ENCODE measurements at places on chromosomes 4 and X.

DNA sequence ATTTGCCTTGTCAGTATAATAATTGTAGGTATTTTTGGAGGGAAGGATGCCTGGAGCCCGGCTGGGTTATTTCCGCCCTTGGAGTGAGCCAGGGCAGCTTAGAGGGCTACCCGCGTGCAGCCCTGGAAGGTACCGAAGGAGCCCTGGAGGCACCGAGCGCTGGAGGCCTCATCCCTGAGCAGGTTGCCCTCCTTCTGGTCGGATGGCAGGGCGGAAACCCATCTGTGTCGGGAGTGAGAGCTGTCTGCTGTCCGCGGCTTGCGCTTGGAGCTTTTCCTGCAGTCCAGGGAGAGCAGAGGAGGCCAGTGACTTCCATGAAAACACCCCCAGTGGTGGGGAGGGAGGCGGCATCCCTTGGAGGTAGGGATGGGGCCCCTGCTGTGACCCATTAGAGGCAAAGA is 122.1 kb downstream of the TBL1X start:
- DNase-seq, result no peak

GRCh38 chr4:8069102-8069752 is 89.4 kb downstream of the ABLIM2 start:
- DNase-seq, result no peak

GRCh38 chr4:74446193-74446868 is 1.4 kb downstream of the AREG start:
- DNase-seq, result no peak

DNA sequence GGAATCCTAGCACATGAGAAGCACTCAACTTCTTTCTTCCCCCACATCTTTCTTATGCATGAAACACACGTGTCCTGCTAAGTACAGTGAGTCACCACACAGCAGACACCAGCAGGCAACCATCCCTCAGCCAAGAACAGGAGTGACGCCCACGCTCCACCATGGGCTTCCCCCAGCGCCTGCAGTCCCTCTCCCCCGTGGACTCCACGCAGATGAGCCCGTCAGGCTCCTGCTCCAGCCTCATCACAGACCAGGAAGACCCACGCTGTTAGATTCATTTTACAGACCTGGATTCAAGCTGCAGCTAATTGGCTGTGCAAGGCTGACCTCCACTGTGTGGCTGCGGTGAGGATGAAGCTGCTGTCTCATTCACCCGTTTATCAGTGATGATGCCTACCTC is 16.7 kb downstream of the HMX1 start:
- no peak for DNase-seq

DNA sequence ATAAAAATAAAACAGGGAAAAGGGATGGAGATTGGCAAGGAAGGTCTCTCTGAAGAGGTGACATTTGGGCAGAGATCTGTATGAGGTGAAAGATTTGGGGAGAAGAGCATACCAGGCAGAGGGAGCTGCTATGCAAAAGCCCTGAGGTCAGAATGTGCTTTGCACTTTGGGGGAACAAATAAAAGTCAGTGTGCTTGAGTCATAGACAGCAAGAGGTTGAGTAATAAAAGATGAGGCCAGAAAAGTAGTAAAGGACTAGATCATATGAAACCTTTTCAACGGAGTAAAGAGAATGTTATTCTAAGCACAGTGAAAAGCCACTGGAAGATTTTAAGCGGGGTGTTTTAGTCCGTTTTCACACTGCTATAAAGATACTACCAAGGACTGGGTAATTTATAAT is 76.5 kb upstream of the TEX13A start:
- DNase-seq, result no peak

- peak; percentile 37 for DNase-seq
Observed at GRCh38 chr4:113837397-113837796, 75.9 kb upstream of the CAMK2D start.

DNA sequence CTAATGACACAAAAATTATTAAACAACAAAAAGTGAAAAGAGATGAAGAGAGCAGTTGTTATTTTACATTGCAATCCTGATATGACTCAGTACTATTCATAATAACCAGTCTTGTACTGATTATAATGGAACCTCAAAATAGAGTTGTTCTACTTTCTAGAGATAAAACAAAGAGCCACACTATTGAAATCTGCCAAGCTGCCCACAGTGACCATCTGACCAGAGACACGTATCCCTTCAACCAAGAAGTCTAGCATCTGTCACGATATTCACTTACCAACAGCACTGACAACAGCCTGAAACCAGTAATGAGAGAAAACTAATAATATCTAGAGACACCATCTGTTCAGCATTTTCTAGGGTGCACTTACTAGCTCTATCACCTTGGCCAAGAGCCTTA is 466.7 kb downstream of the NKX6-1 start:
- no peak for DNase-seq

GRCh38 chr4:7241597-7242125 is 49.3 kb downstream of the SORCS2 start:
- DNase-seq, result no peak

GRCh38 chr4:95510145-95510544 is 38.6 kb downstream of the UNC5C start:
- DNase-seq, result peak; percentile 17

GRCh38 chr4:117949621-117950020 is 84.7 kb upstream of the NDST3 start:
- no peak for DNase-seq

DNA sequence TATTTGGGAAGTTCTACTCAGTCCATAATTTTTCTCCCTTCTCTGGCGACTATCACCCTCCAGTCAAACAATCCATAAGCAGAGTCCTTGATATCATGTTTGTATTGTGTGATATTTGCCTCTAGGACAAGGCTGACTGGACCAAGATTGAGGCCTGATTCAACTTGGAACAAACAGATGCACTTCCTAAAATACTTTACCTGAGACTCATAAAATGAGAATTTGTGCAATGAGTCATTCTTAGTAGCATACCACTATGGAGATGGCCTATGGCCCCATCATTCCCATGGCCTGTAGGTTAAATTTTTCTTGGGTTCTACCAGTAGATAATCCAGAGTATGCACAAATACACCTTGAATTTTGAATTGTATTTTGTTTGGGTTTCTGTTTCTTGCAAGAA is 74.2 kb upstream of the DMD start:
- DNase-seq, result no peak

- DNase-seq, result no peak
Observed at GRCh38 chrX:10280071-10280470, 123.3 kb downstream of the CLCN4 start.

DNA sequence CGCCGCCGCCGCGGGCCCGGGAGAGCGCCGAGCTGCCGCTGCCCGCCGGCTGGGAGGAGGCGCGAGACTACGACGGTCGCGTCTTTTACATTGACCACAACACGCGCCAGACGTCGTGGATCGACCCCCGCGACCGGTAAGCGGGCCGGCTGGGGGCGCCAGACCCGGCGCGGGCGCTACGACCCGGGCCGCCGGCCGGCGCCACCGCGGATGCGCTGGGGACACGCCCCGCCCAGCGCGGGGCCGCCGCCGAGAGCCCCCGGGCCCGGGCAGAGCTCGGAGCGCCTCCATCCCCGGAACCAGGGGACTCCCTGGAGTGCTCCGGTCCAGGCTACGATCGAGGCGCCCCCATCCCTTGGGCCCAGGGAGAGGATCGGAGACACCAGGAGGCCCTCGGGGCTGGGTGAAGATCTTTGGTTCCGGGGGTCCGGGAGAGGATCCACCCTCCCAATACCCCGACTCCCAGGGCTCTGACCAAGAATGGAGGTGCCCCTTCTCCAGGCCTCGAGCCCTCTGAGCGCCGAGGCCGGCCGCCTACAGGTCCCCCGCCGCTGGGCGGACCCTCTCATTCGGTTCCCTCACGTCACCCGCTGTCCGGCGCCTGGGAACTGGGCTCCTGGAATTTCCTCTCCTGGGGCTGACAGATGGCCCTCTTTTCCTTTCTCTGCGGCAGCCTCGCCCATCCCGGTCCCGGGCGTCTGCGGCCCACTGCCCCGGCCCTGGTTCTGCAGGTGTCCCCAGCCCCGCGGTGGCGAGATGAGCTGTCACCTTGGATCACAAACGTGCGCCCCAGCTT is 48.8 kb downstream of the CLDN34 start:
- DNase-seq, result no peak

GRCh38 chr4:188942606-188943005 is 803.4 kb downstream of the TRIML1 start:
- no peak for DNase-seq

DNA sequence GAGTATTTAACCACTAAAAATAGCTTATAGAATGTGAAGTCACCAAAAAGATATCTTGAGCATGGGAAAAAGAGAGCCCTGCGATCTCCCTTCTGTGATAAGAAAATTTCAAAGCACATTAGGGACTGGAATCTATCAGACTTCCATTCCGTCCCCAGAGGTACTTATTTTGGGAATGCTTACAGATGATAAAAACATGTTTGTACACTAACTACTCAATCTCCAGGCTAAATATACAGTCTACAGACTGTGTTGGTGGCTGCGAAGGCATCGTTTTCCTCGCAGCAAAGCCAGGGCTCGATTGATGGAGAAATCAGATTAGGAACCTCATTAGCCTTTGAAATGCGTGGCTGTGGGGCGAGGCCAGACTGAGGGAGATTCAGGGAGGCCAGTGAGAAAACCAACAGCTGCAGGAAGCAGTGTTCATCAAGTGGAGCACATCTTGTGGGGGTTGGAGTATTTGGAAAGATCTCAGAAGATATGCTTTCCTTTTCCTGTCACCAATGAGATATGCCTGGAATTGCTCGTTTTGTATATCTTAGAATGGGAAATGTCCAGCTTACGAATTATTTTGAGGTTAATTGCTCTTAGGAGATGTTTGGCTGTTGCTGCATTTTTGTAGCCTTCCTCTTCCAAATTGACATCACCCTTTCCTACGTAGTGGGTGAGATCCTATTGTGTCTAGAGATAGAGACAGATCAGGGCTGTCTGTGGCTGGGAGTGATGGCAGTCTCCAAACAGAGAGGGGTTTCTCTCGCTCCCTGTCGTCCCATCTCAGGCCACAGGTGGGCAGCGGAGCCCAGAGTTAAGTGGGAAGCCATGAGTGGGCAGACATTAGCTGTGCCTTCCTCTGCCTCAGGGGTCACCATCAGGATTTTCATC is 224.9 kb upstream of the FAT1 start:
- DNase-seq, result no peak

DNA sequence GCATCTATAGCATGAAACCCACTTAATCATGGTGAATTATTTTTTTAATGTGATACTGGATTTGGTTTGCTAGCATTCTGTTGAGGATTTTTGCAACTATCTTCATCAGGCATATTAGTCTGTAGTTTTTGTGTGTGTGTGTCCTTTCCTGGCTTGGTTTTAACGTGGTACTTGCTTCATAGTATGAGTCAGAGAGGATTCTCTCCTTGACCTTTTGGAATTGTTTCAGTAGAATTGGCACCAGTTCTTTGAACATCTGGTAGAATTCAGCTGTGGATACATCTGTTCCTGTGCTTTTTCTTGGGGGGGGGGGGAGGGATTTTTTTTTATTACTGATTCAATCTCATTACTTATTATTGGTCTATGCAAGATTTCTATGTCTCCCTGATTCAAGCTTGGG is 232.0 kb upstream of the KLF8 start:
- no peak for DNase-seq

- DNase-seq, result no peak
Observed at GRCh38 chr4:16224264-16225166, 1.8 kb downstream of the TAPT1 start.

GRCh38 chr4:114226968-114227760 is 247.7 kb upstream of the ARSJ start:
- DNase-seq, result no peak

DNA sequence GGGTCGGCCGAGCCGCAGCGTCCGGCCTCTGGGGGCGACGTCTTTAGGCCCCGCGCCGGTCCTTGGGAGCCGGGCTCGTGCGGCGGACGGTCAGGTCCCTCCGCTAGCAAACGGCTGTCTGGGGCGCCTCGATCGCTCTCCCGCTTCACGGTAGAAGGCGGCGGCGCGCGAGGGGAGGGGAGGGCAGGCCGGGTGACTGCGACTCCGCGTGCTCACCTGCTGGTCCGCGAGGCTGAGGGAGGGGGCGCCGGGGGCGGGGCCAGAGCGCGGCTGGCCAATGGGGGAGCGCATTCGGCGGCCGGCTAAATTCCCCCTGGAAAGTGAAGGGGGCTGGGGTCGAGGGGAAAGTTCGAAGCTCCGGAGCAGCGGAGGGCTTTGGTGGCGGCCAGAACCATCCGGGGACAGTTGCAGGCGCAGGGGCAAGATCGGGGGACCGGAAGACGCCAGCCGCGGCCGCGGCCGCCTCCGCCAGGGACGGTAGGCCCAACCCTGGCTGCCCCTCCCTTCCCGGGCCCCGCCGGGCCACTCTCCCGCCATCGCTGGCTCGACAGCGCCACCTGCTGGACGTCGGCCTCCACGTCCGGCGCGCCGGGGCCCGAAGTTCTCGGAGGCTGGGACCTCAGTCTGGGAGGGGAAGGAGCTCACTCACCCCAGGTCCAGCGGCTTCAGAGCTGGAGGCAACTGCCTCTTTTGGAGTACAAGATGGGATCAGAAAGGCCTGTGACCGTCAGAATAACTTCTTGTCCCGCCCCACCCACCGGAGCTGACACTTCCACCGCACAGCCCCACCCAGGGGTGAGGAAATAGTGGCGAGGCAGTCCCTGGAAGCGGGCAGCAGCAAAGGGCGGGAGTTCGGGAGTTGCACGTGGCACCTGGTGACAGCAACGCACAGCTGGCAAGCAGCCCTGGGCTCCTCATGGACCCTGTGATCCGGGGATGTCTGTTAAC is 49.9 kb downstream of the ELF4 start:
- DNase-seq, result peak; percentile 20

DNA sequence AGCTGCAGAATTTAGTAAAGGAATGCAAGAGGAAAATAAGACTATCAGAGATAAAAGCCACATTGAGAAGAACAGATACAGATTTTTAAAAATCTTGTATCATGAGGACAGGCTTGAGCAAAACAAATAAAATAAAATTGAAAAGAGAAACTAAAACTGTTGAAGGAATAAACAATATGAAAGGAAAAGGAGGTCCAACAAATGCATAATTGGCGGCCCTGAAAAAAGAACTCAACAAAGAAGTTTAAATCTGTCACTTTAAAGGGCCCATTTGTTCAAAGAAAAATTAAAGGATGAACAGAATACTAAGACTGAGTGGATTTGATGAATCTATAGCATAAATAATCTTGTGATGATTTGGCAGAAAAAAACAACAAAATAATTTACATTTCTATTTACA is 36.5 kb downstream of the TMPRSS11B start:
- no peak for DNase-seq

GRCh38 chr4:55733932-55734331 is 85.7 kb upstream of the EXOC1L start:
- no peak for DNase-seq

- no peak for DNase-seq
Observed at GRCh38 chr4:137707102-137707620, 174.9 kb upstream of the PCDH18 start.

Measured in KG1 (cell line).